ENCODE measurements at places on chromosomes 3 and 15.
A peak's percentile ranks its signal among the peaks of the same experiment; 100 is the strongest.

GRCh38 chr15:57327985-57328471 is 48.3 kb upstream of the CGNL1 start:
- DNase-seq, result peak; percentile 73

DNA sequence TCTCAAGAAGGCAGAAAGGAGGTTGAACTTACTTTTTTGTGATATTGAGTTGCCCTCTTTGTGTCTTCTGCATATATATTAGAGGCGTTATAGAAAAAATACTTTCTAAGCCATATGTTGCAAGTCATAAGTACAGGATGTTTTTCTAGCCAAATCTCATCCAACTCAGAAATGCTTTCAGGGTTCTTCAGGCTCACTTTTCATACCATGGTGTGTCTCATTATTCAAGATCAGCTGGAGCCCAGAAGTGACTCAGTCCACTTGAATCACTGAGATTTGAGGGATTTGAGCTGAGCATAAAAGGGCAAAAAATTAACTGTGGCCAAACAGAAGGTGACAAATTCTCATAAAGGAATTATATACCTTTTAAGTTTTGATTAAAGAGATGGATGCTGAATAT is 157.3 kb downstream of the WNT5A start:
- DNase-seq, result peak; percentile 97

DNA sequence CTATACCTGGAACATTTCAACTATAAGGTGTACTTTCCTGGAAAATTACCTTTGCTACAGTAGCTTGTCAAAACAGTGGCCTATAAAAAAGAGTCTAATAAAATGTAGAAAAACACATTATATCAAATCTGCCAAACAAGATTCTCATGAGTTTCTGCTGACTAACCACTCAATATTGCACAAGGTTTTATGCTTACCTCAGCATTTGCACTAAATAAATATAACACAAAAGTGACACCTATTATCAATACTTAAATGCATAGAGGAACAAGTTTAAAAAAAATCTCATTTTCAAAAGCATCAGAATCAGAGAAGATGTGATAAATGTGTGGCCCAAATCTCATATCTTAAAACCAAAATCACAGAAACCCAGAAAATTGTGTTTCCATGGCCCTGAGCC is 281.4 kb downstream of the RSL24D1 start:
- no peak for DNase-seq

- DNase-seq, result peak; percentile 18
Observed at GRCh38 chr3:123122525-123123315, 55.9 kb downstream of the PDIA5 start.

GRCh38 chr3:111864821-111865656 is 6.0 kb downstream of the PHLDB2 start:
- peak; percentile 80 for DNase-seq

DNA sequence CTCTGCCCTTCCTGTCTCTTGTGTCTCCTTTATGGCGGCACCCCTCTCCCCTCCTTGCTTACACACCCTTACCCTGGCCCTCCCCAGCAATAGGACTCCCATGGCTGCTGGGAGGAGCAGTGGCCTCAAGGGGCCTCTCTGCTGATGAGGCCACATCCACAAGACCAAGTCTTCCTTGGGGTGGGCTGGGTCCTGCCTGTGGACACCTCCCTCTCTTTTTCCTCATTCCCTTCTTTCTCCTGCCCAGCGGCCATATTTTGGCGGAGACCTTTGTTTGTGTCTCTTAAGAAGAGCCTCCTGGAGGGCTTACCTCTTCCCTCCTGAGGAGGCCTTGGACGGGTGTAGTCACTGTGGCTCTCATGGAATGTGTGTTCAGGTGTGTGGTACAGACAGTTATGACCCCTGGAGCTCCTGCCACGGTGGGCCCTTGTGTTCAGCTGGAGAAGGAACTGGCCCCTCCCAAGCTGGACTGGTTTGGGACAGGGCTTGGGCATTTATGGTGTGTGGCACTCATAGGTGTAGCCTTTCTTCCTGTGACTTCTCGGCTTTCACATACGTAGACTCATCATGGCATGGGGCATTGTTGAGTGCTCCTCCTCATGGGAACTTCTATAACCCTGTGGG is 56.6 kb upstream of the APEH start:
- DNase-seq, result no peak

DNA sequence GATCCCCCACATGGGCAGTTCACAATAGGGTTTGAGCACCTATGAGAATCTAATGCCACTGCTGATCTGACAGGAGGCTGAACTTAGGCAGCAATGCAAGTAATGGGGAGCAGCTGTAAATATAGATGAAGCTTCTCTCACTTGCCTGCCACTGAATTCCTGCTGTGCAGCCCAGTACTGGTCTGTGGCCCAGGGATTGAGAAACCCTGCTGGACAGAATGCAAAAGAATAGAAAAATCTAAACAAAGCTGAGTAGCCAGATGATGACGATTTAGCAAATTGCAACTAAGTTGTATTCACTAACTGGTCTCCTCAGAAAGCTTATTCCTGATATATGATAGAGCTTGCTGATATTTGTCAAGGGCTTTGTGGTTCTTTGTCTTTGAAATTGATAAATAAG is 34.3 kb upstream of the APH1B start:
- DNase-seq, result peak; percentile 76

DNA sequence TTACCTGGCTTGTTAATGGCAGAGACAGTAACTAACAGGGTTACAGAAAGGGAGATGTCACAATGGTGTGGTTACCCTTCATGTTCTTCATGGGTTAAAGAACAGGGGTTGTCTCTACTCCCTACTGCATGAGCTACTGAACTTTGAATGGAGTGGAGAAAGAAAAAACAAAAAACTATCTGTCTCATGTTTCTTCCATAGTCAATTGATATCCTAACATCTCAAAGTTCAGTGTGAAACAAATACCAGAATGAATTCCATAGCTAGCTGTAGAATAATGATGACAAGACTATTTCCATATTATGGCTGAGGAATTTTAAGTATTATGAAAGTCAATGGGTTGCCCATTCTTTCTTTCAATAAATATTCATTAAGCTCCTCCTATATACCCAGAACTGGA is 161.3 kb upstream of the LPP start:
- DNase-seq, result no peak

- DNase-seq, result no peak
Observed at GRCh38 chr15:98724494-98724893, 76.2 kb downstream of the IGF1R start.

GRCh38 chr3:94513600-94513999 is 450.7 kb downstream of the NSUN3 start:
- no peak for DNase-seq

- no peak for DNase-seq
Observed at GRCh38 chr3:77475507-77475906, 435.6 kb downstream of the ROBO2 start.

- no peak for DNase-seq
Observed at GRCh38 chr3:139586420-139587017, 47.0 kb upstream of the RBP1 start.

DNA sequence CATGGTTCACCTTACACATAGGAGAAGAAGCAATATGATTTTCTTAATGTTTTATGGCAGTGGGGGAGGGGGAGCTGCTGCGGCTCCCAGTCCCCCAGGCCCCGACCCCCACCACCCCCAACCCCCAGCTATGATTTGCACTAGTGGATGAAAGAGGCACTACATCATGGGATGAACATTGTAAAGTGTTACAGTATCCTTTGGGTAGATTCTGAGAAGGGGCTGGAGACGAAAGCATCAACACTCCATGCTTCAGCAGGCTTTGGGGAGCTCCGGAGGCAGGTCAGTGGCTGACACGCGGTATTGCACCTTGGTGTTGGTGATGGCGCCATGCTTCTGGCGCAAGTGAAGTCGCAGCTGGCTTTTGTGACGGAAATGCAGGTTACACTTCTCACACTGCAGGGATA is 19.9 kb upstream of the RTP2 start:
- DNase-seq, result no peak

DNA sequence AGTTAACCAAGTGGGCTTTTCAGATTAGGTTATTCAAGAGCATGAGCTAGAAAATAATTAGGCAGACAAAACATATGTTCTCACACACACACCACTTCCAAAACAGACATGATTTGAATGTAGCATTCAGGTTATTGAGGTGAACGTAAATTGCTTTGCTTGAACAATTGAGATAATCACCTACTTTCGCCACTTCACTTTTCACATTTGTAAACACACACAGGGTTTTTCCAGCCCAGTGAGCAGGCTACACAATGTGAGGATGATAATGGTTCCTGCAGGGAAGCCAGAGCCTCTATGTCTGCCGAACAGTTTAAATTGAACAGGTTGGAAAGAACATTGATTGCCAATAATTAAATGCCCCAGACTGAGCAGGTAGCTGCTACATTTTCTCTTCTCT is 560.8 kb downstream of the OCA2 start:
- DNase-seq, result no peak

DNA sequence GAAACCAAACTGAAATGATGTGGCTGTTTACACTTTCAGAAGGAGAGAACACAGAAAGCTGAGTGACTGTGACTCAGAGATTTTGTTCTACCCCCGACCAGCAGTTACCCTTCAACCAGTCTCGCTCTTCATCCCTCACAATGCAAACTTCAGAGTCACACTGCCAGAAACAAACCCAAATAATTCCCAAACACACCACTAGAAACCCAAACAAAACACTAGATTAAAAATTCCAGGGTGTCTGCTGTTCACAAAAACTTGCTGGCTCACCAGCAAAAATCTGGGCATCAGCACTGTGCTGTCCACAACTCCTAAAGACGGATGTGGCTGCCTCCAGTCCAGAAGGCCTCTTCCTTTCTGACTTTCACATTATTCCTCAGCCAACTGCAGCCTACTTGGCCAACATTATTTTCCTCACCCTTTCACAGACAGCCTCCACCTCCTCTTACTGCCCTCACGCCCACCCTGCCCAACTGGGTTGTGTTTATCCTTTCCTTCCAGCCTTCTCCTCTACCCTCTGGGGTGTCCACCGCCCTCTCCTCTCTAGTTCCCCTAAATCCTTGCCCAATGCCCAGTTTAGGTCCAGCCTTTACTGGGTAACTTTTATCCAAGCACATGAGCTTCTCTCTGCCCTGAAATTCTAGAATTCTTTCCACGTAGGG is 71.4 kb downstream of the MECOM start:
- no peak for DNase-seq

DNA sequence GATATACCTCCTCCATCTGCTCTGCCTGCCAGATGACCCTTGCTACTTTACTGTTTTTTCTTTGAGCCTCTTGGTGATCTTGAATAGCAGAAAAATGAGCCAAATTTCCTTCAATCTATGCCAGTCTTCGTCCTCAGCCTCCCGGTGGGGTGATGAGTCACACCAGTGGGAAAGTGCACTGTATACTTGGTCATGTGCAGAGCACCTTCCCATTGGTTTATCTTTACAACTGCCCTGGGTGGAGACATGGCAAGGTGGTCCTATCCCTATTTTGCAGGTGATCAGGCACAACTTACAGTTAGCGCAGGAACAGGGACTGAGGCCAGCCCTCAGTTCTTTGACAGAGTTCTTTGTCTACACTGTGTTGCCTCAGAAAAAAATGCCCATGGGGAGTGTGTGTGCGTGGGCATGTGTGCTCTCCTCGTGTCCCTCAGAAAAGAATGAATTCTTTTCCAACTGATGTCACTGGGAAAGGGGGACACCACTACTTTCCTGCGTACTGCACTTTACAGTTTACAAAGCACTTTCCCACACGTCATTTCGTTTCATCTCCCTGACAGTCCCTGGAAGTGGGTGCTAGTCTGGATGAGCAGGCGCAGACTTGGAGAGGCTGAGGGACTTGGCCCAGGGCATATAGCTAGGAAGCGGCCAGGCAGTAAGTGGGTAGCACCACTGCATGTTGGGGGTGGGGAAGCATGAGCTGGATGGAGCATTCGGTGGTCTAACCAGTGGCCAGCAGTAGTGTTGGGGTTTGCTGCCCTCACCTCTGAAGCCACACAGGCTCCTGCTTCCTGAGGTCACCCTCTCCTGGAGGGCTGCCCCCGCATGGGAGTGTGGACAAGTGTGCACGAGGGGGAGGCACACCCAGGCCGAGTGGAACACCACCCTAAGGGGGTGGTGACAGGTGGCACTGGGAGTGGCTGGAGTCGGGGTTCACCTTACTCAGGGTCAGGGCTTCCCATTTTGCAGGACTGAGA is 24.1 kb downstream of the SMAD3 start:
- peak; percentile 53 for DNase-seq

DNA sequence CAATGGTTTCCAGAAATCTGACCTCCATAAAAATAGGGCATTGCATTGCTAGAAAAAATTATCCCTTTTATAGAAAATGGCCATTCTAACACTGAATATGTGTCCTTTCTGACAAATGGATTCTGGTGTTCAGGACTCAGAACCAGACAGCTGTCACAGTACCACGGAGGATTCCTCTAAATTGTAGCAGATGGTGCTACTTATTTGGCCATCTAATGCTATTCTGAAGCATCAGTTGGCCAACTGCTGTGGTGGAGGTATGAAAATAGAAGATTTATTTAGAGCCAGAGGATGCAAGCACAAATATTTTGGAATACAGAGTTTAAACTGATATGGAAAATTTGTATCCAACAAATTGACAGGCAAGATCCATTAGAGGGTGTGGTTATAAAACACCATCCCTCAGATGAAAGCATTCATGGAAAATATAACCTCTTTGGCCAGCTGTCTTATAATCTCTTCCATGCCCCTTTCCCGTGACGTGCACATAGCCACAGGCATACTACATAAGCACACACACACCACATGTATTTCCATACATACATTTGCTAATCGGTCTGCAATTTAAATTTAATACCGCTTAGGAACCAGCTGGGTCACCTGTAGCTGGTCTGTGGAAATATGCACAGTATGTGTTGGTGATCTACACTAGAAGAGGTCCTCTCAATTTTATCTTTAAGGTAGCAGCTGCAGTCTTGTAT is 302.7 kb upstream of the KCNMB2 start:
- DNase-seq, result no peak

DNA sequence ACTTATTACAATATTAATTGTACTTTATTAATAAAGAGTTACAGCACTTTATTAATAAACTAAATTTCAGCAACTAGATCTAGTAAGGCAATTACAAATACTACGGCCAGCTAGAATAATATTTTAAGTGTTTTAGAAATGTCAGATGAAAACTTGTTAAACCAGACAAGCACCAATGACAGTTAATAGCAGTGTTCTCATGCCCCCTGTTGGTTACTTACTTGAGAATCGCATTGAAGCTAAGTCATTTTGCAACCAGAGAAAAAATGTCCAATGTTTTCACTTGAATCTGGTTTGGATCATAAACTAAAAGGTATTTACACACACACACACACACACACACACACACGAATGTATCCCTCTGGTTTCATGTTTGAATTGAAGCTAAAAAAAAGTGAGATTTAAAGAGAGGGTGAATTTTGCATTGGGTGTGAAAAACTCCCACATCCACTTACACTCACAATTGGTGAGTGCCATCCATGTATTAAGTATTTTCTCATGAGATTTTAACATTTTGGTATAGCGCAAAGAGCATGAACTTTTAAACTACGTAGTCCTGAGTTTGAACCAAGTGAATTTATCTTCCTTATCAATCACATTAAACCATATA is 347.7 kb downstream of the ZBBX start:
- DNase-seq, result peak; percentile 5

Data from HCEC 1CT (cell line).